ENCODE measurements at places on chromosomes 3 and 15.

DNA sequence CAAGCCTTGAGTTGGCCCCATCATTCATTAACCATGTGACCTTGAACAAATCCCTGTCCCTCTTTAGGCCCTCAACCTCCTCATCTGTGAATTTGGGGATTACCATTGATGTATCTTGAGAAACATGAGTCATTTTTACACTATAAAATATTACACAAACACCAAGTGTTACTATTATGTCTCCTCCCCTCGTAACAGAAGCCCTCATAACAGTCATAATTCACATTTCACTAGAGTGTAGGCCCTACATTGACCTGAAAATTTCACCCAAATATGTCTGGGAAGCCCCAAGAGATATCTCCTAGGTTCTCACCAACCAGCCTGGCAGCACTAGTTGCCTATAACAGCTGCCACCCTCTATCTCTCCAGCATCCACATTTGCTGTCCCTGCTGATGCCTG, 15.8 kb upstream of the SLC6A1 start:
- DNase-seq = no peak

- DNase-seq = no peak
Measured at GRCh38 chr15:101807345-101807945, 4.1 kb downstream of the OR4F6 start.

DNA sequence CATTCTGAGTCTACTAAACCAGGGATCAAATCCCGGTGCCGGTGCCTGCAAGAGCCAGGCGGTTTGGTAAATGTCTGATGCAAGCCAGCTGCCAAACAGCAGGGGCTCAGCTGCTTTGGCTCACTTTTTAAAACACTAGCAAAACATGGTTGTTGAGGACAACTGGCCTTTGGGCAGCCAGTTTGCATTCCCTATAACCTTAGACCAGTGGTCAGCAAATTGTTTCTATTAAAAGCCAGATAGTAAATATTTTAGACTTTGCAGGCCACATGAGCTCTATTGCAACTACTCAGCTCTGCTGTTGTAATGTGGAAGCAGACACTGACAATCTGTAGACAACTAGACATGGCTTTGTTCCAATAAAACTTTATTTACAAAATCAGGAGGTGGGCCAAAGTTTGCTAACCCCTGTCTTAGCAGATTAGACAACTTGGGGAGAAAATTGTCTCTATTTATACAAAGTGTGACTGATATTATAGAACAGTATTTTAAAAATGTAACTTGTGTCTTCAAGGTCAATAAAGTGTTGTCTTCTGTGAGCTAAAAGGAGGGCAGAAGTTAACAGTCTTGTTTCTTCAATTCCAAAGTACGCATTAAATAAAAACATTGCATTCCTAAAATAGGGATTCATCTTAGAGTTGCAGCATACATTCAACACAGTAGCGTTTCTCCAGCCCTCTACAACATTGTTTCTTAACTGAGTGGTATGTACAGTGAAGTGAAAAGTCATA, 67.6 kb downstream of the SSUH2 start:
- DNase-seq = no peak

DNA sequence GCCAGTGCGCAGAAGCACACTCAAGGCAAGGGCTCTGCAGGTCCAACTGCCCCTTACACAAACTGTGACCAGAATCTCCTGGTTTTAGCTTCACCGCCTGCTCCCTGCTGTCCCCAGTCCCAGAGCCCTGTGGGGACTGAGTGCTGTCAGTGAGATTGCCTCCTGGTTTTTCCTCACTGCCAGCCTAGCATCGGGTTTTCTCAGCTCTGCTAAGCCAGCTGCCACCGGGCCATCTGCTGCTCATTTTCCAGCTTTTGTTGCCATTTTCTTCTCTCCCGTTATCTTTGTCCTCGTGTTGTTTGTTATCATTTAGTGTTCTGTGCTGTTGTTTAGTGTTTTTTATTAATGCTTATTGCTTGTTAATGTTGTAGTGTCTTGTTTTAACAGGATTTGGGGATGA, 79.5 kb upstream of the BLM start:
- no peak for DNase-seq

DNA sequence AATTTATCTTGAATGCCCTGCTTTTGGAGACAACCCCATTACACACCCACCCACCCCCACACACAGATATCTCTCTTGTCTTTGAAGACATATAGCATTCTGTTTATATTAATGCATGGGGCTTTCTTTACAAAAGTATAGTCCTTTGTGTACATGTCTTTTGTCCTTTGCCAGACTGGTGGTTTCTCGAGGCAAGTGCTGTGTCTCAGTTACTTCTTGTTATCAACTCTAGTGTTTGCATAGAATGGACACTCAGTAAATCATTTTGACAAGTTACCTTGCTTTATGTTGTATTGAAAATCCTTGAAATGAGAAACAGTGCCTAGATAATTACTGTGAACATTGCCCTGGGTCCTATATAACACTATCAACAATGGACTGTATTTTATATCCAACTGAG, 33.9 kb downstream of the KBTBD8 start:
- no peak for DNase-seq

GRCh38 chr3:122893754-122894668, 99.1 kb downstream of the SLC49A4 start:
- no peak for DNase-seq
